Stimulated activated CD8-positive, alpha-beta memory T cell treated with anti-CD3 and anti-CD28 coated beads, Interleukin-7, amount 100 ng/mL, for 1 hour (primary cell): ENCODE measurements at places on chromosomes 11 and 22.
A peak's percentile ranks its signal among the peaks of the same experiment; 100 is the strongest.

- no peak for DNase-seq
These were observed 60.5 kb upstream of the IZUMO1R start for GRCh38 chr11:94243571-94244515.

GRCh38 chr22:37480387-37481346 lies 5.5 kb downstream of the MFNG start:
- no peak for DNase-seq

DNA sequence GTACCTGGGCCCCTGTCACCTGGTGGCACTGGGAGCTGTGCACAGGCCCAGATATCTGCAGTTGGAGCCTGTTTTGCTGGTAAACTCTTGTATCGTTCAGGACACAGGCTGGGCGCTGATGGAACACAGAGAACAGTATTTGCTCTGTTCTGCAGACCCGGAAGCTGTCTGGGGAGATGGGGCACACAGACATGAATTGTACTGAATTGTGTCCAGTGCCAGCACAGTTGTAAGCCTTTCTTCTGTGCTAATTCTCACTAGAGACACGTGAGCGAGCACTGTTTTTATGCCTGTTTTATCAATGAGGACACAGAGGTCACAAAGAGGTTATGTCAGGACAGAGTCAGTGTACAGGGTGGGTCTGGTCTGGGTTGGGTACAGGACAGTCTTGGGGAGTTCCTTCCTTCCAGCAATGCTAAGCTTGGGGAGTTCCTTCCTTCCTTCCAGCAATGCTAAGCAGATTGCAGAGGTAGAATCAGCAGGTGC lies 24.4 kb upstream of the ACR start:
- DNase-seq: no peak

- peak; percentile 73 for DNase-seq
These were observed at the start of gene KIAA1671 for GRCh38 chr22:24951942-24952836. KIAA1671 (plus strand) TSS chr22:24952716; CDS start chr22:25028000, 75,284 bp downstream.

DNA sequence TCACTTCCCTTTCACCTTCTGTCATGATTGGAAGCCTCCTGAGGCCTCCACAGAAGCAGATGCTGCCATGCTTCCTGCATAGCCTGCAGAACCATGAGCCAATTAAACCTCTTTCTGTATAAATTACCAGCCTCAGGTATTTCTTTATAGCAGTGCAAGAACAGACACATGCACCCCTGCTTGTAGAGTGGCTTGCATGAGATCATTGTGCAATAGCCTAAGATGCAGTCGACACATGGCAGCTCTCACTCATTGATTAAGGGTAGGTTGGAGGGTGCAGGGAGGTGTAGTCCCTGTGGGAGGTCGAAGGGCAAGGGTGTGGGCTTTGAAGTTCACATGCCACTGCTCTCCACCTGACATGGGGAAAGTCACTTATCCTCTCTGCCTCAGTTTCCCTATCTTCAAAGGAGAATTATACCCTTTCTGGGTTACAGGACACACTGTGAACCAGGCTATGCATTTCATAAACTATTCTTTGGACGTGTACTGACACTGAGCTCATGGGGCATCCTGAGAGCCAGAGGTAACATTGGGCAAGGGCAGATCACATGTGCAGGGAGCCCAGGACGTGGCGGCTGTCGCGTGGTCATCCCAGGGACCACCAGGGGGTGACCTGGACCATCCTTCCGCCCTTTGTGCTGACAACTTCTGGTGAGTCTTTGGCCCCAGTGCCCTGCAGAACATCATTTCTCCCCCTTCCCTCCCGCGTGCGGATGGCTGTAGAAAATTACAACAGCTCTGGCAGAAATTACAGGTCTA lies 69.2 kb upstream of the SHANK2 start:
- no peak for DNase-seq

- DNase-seq: no peak
These were observed 6.1 kb downstream of the APLNR start for GRCh38 chr11:57230791-57231538.

DNA sequence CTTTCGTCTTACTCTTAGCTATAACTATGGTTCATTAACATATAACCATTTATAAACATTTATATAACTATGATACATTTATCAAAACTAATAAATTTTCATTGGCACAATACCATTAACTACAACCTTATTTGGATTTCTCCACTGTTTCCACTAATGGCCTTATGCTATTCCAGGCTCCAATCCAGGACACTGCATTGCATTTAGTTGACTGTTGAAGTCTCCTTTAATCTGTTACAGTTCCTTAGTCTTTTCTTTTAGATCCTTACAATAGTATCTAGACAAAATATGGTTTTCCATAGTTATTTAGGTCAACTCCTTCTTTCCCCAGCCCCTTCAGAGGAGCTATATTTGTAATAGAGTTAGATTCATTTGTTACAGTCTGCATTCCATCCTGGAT lies 47.2 kb downstream of the CCDC34 start:
- DNase-seq: no peak

DNA sequence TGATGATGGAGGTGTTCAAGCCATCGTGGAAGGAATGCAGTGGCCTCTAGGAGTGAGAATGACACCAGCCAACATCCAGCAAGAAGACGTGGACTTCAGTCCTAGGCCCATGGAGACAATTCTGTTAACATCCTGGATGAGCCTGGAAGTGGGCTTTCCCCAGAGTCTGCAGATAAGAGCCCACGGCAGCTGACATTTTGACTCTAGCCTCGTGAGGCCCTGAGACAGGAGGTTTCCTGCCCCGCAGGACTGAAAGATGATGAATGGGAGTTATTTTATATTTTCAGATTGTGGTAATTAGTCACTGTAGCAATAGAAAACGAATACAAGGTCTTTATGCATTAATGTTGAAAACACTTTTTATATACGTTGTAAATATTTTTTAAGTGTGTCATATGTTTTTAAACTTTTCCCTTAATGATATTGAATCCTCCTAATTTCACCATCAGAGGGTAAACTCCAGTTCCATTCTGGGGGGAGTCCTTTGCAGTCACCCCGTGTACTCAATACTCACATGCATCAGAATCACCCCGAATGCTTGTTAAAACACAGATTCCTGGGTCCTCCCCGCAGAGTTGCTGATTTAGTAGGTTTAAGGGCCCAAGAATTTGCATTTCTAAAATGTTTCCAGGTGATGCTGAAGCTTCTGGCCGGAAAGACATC lies 570 bp upstream of the TPCN2 start:
- no peak for DNase-seq

- no peak for DNase-seq
These were observed 10.4 kb upstream of the GRK2 start for GRCh38 chr11:67255864-67256263.

- no peak for DNase-seq
These were observed 57.9 kb downstream of the DBX1 start for GRCh38 chr11:20102397-20102796.

- DNase-seq: no peak
These were observed 3.1 kb upstream of the TSSK2 start for GRCh38 chr22:19128009-19128401.

DNA sequence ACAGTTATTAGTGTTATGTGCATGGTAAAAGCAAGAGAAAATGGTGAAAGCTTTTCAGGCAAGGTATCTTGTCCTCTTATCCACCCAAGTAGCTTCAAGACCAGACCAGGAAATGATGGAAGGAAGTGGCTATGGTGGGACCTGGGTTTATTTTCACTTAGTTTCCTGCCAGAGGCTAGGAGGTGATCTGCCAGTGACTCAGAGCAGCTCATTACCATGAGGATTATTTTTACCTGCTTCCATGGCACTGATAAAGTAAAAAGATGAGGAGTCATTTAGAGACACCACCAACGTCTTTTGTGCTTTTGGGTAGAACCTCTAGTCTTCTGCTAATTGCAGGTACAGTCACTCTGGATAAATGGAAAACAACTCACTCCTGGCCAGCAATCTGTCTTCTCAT lies 339.9 kb upstream of the KIRREL3 start:
- no peak for DNase-seq

DNA sequence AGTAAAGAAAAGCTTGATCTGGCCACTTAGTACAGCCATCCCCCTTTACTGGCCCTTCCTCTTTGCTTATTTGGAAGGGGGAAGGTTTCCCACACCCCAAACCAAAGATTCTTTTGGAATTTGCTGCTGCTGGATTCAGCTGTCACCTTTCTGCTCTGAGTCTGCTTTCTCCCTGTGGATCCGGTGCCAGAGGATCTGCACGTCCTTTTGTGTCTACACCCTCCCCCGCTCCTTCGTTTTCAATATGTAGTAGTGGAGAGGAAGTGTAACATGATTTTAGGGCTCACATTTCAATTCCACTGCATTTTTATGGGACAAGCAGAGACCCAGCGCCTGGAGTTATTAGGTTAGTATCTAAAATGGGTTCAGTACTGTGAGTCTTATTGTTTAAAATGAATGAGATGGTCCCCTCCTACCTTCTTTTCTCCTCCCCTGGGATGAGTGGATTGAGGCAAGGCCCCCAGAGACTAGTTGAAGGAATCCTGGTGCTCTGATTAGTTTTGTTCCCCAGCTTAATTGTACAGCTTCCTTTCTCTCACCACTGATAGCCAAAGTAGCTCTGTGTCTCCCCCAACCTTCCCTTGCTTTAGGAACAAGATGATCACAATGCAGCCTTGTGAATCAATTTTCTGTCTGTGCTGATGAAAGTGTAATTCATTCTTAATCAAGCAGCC lies 30.5 kb upstream of the CABP7 start:
- DNase-seq: no peak

DNA sequence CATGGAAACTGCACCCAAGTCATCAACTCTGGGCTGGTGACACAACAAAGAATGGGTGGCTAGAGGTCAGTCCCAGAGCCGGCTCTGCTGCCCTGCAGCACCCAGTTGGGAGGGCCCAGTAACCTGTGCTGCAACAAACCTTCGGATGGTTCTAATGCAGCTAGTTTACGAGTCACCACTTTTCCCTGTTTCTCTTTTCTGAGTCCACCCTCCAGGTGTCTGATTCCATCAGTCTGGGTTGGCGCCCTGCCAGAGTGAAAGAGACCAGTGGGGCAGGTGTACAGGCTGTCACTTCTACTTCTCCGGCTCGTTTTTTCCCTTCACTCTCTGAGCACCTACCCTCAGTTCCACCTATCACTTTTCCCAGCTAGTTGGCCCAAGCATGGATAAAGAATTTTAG lies 572.9 kb downstream of the NTM start:
- DNase-seq: no peak

- no peak for DNase-seq
These were observed 126.4 kb upstream of the C11orf58 start for GRCh38 chr11:16611926-16612565.
